ENCODE measurements at places on chromosomes 5 and 9.

GRCh38 chr9:112905084-112905483 is 14.4 kb upstream of the SLC46A2 start:
- DNase-seq = no peak

DNA sequence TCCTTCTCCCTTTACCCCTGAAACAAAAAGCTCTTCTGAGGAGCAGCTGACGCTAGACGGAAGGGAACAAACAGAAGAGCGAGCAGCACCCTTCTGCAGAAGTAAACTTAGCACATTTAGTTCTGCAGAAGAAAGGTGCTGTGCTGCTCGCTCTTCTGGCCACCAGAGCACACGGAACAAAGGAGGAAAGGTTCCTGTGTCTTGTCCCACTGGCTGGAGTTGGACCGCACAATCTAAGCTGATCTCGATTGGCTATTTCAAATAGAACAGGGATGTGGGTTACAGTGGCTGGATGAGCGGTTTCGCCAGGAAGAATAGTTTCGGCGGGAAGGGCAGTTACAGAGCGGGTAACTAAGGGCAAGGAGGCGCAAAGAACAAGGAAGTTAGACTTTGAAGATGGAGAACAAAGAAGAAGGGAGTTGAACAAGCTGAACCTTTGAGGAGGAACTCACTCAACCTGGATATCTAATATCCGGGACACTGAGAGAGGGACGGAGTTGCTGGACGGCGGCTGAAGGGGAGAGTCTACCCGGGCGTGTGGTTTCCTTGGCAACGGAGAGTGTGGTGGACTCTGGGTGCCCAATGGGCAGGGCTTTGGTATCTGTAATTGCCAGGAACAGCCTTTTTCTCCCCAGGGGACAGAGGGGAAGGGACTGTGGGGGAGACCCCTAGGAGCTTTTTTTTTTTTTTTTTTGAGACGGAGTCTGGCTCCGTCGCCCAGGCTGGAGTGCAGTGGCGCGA is 7.1 kb downstream of the GTF3C5 start:
- DNase-seq = no peak

GRCh38 chr9:115202181-115202580 is 84.2 kb upstream of the TNC start:
- no peak for DNase-seq

GRCh38 chr9:8705861-8706260 is 906.3 kb upstream of the DMAC1 start:
- DNase-seq = no peak

GRCh38 chr9:107994648-107995047 is 505.1 kb upstream of the KLF4 start:
- DNase-seq = no peak

DNA sequence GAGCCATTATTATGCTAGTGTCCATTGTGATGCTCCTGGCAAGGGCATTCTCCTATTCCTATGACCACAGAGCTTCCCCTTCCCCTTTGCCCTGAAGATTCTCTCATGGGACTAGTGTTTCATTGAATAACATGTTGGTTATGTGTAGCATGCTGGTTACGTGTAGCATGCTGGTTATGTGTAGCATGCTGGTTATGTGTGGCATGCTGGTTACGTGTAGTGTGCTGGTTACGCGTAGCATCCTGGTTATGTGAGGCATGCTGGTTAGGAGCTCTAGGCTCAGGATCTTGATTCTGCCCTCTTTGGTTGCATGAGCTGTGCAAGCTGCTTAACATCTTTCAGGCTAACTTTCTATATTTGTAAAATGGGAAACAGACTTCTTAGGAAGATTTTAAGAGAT is 46.5 kb upstream of the GPR151 start:
- DNase-seq = no peak

GRCh38 chr5:149829954-149830353 is 99.8 kb downstream of the PPARGC1B start:
- no peak for DNase-seq

GRCh38 chr9:87443006-87443405 is 54.7 kb upstream of the DAPK1 start:
- no peak for DNase-seq

- DNase-seq = no peak
Measured at GRCh38 chr5:79630444-79630843, 18.2 kb downstream of the TENT2 start.

DNA sequence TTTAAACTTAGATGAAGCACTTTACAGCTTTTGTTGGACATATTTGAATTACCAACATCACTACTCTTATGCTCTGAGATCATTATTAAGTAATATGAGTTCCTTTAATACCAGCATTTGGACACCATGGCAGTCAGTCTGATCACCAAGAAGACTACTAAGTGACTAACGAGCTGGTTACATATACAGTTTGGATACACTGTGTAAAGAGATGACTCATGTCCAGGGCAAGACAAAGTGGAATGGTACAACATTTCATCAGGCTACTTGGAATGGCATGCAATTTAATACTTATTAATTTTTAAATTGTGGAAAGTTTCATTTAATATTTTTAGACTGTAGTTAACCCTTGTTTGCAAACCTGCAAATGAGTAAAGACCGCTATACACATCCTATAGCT is 237.4 kb upstream of the PRDM9 start:
- DNase-seq = no peak

DNA sequence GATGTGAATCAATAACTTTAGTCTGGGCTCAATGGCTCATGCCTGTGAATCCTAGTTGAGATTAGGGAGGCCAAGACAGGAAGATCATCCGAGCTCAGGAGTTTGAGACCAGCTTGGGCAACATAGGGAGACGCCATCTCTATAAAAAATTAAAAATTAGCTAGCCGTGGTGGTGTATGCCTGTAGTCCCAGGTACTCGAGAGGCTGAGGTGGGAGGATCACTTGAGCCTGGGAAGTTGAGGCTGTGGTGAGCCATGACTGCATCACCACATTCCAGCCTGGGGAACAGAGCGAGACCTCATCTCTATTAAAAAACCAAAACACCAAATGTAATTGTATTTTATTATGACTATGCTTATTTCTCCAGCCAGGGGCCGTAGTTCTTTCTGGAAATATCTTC is 69.6 kb upstream of the NR5A1 start:
- no peak for DNase-seq

DNA sequence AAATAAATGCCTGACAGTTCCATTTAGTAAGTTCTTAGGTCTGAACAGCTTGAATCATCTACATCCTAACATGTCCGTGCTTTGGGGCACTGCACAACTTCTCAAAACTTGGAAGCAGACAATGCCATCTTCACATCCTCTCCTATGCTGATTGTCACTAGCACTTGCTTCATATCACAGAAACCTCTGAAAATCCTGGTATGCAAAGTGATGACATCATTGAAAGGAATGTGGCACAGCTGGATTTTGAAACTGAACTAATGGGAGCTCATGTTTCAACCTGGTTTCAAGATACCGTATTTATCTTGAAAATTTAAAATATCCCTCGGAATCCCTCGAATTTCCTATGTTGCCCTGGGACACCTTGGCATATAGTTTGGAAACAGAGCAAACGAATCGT is 490.2 kb upstream of the DAP start:
- no peak for DNase-seq

GRCh38 chr5:43627028-43627427 is 24.0 kb downstream of the NNT start:
- peak; percentile 34 for DNase-seq

GRCh38 chr5:141960018-141960417 is 2.0 kb upstream of the PCDH12 start:
- no peak for DNase-seq

- no peak for DNase-seq
Measured at GRCh38 chr5:135306557-135306956, 92.5 kb downstream of the MACROH2A1 start.

GRCh38 chr5:43412156-43412555 is at the start of gene CCL28:
CCL28 (minus strand) TSS chr5:43412391; CDS start chr5:43412316, 75 bp downstream.
- no peak for DNase-seq

DNA sequence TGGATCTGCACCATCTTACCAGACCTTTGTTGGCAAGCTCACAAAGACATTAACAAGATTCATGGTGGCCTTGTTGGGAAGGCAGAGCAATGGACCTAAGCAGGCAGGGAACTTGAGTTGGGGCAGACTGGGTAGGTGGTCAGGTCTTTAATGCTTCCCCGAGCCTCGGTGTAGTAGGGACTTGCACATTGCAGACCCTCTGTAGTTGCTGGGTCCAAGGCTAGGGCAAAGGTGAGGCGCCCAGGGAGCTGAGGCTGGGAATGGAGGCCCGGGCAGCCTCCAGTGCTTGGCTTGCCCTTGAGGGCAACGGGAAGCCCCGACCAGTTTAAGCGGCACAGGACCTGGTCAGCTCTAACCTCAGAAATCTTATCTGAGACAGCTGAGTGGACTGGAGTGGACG is 24.1 kb downstream of the NKX2-5 start:
- DNase-seq = no peak

DNA sequence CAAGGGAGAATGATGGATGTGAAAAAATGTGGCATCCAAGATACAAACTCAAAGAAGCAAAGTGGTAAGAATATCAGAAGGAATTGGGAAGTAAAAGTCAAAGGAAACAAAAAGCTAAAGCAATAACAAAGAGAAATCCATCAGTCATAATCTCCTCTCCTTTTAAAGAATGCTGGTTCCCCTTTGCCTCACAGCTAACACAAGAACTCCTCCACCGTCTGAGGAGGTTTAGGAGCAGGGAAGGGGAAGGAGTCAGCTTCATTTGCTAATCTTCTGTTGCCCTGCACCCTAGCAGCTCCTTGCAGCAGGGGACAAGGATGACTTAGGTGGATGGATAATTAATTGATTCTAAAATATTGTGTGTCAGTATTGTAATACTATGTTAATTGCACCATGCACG is 16.4 kb downstream of the CD274 start:
- DNase-seq = no peak

GRCh38 chr9:7315746-7316145 is 483.8 kb downstream of the DMAC1 start:
- DNase-seq = no peak

- no peak for DNase-seq
Measured at GRCh38 chr5:173823274-173823644, 64.9 kb upstream of the CPEB4 start.

- DNase-seq = no peak
Measured at GRCh38 chr9:76620581-76620980, 143.7 kb upstream of the PCA3 start.

DNA sequence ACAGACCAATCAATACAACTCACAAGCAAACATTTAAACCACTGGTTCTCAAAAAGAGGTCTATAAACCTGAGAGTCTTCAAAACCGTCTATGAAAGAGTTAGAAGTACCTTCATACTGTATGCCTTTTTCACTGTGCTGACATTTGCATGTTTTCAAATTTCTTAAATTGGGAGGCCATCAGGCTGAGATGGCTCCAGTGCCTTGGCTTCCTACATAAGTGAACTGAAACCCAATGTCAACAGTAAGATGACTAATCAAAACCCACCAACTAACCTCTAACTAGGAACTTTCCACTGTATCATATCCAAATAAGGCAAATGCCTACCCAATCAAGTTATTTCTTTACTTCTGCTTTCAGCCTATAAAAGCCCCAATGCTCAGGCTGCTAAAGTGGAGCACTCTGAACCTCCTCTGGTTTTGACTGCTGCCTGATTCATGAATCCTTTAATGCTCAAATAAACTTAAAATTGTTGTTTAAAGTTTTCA is 35.1 kb downstream of the FAM13B start:
- DNase-seq = no peak

GRCh38 chr5:108556441-108557145 is 174.7 kb upstream of the FBXL17 start:
- DNase-seq = no peak

GRCh38 chr5:16312785-16313184 is 133.2 kb upstream of the MARCHF11 start:
- DNase-seq = no peak

DNA sequence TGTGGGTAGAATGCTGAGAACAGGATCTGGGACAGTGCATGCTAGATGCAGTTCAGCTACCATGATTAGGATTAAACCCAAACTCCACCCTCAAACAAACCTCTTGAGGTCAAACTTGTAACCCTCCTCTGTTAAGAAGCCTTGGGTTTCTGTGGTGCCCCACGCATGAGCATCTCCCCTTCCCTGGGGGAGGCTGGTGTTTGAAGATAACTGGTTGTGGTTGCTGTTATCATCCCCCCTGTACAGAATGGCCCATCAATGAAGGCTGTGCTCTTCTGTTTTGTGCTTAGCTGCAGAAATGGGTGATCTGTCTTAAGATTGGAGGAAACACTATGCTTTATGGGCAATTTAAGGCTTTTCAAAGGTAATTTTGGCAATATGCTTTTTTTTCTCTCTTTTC is 4.4 kb upstream of the DAB2IP start:
- no peak for DNase-seq

GRCh38 chr5:152136321-152136720 is 211.7 kb upstream of the GLRA1 start:
- no peak for DNase-seq

DNA sequence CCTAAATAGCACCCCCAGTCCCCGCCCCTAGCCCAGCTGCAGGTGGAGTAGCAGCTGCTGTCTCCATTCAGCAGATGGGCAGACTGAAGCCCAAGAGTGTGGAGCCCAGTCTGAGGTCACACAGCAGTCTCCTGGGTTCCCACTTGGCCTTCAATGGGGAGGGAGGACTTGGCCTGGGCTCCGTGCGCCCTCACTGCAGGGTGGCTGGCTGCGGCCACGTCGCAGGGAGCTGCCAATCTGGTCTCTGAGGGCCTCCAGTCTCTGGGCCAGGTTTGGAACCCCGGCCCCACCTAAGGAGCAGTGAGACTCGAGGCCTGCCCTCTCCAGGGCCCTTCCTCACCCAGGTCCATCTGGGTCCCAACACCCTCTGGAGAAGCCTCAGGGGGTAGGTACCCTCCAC is 7.4 kb downstream of the KIF12 start:
- DNase-seq = no peak

DNA sequence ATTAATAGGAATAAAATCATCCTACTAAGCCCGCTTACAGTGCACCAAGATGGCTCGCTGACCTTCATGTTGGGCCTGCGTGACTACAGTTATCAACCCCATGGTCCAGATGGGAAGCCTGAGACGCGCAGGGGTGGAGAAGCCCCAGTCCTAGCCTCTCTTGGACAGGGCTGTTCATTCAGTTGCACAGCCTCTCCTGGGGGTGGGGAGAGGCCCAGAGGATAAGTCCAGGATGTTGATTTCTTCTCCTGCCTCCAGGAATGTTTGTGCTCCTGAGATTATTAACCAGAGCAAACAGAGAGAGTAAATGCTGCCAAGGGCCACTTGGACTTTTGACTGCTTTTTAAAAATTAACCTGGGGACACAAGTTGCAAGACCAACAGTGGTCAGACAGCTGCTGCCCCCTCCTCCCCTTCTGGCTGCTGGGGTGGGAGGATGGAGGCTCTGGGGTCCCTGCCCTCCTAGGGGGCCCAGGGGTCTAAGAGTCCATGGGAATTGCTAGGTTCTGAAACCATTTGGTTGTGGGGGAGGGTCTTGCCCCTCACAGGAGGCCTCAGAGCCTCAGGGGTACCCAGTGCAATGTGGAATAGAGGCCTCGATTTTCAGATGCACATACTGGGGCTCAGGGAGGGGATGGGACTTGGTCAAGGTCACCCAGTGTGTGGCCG is 2.8 kb upstream of the AMBP start:
- no peak for DNase-seq

DNA sequence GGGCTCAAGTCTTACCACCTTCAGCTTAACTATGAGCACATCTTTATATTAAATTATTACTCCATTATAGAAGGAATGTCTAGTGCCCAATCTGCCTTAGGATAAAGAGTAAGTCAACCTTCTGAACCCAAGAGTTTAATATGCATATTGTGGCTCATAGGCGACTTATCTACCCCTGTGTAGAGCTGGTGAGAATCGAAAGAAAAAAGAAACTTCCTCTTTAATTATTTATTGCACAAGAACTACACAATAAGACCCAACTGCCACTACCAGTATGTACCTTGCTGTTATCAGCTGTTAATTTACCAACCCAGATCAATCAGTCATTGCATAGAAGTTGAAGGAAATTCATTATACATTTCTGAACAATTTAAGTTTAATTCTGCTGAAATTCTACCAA is 329.1 kb upstream of the SLC24A2 start:
- no peak for DNase-seq
